Right renal pelvis (tissue), 4 donors: ENCODE measurements at places on chromosomes 12 and 14.
A peak's percentile ranks its signal among the peaks of the same experiment; 100 is the strongest.

- DNase-seq: peak; percentile 12
These were observed 121.7 kb downstream of the RALGAPA1 start for GRCh38 chr14:35687335-35687939.

DNA sequence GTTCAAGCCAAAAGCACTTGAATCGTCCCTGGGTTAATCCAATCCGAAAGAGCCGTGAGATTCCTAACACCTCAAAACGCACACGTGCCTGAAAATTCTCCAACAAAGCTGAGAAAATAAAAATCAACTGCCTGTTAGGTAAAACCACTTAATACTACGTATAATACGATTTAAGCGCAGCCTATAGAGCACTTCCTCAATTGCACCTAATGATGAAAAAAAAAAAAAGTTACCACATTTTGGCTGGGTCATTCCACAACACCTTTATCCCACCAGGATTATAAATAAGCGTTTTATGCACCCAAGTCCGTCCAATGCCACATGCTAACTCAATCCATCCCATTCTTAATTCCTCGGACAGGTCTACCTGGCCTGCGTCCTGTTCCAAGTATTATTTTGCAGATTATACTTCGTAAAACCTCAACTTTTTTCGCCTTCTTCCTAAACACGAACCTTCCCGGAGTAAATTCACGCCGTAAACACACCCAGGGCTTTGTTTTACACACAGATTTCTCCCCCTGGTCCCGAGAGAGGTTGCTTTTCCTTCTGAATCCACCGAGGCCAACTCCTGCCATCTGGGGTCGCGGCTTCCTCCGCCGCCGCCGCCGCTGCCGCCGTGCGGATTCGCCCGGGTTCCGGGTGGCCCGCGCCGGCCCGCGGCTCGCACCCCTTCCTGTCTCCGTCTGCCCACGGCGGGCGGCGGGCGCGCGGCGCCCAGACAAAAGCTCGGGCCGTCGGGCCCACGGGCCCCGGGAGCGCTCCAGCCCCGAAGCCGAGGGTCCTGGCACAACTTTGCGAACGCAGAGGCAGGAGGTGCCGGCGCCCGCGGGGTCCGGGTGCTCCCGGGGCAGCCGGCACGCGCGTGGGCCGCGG lies 66.2 kb downstream of the RNF34 start:
- no peak for DNase-seq

- no peak for DNase-seq
These were observed 310 bp upstream of the UNG start for GRCh38 chr12:109097140-109097434.

DNA sequence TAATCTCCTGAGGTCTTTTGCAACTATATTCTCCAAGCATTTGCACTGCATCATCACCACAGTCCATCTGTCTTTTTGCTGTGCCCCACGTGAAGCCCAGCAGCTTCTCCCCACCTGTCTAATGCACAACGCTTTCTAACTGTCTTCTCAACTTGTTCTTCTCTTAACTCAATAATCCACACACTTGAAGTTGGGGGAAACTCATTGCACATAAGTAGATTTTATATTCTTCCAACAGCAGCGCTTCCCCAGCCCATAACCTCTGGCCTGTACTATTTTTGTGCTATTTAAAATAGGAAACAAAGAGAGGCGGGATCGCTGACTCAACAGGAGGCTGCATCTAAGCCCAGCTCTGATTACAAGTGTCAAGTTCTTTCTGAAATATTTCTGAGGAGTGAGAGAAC lies 226.7 kb downstream of the GXYLT1 start:
- DNase-seq: no peak

DNA sequence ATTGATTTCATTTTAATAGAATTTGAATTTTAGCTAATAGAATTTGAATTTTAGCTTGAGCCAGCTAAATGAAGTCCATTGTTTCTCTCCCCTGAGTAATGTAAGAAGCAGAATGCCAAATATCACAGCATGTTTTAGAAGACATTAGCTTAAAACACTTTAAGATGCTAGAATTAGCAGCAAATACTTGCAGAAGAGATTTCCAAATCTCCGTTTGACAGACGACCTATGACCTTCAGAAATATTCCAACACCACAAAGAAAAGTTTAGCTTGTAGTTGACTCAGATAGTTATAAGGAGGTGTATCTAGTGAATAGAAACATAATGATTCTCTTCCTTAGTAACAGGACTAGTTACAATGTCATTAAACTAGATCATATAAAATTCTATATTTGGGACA lies 51.7 kb upstream of the MYF6 start:
- DNase-seq: no peak

- DNase-seq: no peak
These were observed 539.3 kb upstream of the TBX3 start for GRCh38 chr12:115223322-115223721.

DNA sequence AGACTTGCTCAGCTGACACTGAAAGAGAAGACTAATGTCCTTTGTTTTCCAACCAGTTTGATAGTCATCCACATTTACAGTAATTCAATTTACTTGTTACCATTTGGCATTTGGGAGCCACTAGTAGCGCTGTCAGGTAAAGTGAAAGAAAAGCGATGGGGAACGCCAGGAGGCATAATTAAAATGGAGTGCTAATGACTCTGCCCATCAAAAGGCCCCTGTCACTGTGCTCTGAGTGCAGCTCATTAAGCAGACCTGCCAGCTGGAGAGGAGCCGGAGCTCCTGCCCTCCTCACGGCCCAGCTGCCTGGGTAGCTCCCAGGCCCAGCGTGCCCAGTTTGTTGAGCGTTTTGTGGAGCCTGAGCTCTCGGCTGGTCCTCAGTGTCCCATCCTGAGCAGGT lies 463.6 kb upstream of the CCDC196 start:
- no peak for DNase-seq

DNA sequence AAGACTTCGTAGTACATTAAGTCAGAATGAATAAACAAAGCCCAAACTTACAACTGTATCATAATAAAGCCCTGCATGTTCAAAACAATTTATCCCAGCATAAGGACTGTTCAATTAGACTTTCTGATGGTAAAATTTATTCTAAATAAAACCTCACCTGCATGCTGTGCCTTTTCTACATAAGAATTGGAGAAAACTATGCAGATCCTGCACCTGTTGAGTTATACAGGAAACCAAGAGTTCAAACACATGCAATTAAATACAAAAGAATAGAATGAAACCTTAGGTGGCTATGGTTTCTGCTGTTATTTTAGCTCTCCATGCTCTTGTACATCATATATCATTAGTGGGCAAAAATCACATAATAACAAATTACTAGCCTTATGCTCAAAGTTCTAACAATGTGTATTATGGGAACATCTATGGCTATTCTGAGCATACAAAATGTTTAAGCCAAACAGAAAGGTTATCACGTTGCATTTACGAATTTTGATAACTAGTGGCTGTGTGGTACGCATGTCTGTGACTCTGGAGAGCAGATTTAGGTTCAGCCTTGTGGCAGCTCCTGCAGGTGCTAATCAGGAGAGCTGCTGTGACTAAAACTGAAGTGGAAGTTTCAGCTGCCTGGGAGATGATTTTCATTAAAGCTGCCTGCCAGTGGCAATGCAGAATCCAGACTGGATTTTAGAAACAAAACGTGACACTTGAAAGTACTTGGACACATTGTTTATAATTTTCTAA lies 36.1 kb upstream of the LRFN5 start:
- no peak for DNase-seq

DNA sequence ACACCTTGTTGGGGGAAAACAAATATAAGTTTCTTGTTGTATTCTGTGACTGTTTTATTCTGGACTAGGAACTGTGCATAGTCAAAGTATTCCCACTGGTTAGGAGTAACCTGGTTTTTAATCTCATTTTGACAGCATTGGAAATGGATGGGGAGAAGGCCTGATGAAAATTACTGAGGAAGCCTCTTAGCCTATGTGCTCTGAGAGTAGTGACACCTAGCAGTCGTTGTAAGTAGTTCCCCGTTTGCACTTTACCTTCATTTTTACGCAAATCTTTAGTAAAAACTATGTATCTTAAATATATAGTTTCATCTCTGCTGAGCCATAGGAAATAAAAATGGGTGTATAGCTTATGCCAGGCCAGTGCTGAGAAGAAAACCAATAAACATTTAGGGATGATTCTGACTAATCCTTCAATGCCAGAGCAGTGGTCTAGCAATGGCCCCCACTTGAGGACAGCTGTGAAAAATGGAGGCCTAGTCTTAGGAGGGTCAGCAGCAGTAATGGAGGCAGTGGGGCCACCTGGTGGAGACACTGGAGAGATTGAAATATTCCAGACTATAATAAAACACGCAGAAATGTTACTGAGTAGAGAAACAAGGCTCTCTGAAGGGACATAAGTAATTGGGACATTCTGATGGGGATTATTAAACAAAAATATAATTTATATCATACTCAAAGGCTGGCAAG lies 133.2 kb upstream of the NOVA1 start:
- DNase-seq: no peak
